GM04503 (cell line): ENCODE measurements at places on chromosomes 13 and 19.

DNA sequence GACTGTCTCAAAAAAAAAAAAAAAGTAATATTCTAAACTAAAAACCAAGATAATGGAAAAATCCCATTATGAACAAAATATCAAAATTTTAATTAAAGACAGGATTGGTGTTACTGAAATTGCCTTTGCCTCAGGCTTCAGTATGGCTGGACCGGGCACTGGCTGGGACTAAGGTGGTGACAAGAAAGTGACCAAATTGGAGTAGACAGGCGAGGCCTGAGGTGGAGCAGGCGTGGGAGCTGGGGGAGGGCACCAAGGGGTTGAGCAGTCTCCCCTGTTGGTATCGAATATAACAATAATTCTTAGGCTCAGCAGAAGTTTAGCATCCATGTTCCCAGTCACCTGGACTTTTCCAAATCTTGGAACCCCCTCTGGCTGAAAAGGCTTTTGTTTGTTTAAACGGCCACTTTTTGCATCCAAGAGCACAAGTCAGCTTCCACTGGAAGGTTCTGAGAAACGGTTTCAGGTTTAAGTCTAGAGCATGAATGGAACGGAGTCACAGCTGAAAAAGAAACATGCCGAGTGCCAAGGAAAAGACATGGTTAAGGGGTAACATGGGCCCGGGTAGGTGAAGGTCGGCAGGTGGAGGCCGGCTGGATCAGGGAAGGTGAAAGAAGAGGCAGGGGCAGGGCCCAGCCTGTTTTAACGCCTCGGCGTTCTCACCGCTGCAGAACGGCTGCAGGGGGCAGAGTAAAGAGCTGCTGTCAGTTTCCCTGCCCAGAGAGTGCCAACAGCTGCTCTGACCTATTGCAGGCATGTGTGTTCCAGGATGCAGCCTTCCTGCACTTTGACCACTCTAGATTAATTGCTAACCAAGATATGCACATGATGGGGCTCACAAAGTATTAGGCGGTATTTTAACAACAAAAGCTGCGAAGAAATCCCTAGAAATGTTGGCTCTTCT lies 104.4 kb downstream of the TM9SF2 start:
- no peak for DNase-seq

GRCh38 chr19:7606289-7606688 lies 10.6 kb downstream of the CAMSAP3 start:
- DNase-seq, result no peak

DNA sequence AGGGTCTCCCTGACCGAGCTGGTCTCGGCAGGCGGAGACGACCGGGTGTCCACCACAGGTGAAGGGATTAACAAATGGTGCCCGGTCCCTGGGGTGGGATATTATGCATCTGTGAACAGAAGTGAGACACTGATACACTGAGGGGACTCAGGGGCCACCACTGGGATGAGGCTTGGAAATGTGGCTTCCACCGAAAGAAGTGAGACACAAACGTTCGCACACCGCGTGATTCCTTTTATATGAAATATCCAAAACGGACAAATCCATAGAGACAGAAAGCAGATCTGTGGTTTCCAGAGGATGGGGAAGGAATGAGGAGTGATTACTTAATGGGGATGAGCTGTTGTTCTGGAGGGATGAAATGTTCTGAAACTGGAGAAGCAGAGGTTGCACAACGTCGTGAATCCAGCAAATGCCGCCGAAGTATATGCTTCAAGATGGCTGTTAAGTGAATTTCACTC lies 47.5 kb downstream of the C13orf46 start:
- peak; percentile 78 for DNase-seq

DNA sequence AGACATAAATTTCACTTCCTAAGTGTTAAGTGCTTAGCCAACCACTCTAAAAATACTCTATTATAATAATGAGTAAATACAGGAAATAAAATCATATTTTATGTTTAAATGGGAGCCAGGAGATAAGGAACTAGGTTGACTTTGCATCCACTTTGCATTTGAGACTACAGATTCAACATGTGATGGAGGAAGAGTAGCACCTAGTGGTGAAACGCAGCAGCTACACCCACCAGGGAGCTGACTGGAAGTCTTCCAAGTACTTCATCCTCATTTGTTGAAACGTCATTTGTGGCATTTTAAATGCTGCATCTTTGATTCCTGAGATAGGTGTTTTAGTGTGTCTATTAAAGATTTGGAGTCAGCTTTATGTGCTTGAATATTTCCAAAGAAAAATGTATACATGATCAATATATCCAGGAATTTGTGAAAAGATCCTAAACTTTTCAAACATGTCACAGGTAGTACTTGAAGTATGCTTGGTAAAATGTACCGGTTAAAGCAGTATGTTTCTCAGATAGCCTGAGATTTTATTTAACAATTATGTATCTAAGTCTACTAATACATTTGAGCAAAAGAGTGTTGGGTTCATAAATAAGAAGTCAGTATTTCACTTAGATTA lies 17.4 kb upstream of the KCTD12 start:
- no peak for DNase-seq

GRCh38 chr19:38701455-38702063 lies 42.7 kb downstream of the CAPN12 start:
- DNase-seq, result no peak

- no peak for DNase-seq
Observed at GRCh38 chr13:110119935-110120905, 186.7 kb downstream of the COL4A1 start.

DNA sequence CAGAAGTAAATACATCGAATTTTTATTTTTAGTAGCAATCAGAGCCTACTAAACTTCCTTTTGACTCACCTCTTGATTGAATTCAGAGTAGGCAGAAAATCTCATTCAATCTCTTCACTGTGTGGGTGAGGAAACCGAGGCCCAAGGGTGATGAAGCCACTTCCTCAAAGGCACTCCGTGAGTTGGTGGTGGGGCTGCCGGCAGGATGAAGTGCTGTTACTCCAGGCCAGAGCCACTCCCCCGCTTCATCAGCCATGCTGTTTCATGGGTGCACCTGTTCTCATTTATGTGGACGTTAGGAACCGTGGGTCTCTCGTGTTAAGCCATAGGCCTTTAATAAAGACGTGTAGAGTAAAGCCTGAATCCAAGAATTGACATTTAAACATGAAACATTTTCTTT lies 13.2 kb downstream of the ING1 start:
- no peak for DNase-seq
